Muscle of back (tissue), 13 donors: ENCODE measurements at places on chromosomes 12 and 14.

- peak; percentile 69 for DNase-seq
Measured at GRCh38 chr14:51873221-51873893, 12.9 kb downstream of the GNG2 start.

DNA sequence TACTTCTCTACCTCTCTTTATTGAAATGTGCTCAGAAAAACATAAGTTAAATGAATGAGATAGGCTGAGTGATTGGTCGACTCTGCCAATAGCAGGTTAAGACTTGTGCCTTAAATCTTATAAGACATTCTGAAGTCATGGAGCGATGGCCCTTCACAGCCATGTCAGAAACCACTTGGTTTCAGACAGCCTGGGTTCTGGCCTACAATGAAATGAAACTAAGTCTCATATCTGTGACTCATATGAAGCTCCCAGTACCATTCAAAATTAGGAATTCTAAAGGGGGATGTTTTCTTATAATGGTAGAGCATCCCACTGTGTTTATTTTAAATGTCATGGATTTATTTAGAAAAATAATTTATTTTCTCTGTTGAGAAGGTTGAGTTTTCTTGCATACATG lies 42.6 kb downstream of the PLXNC1 start:
- no peak for DNase-seq

GRCh38 chr12:51460519-51460918 lies 35.9 kb downstream of the SLC4A8 start:
- no peak for DNase-seq

DNA sequence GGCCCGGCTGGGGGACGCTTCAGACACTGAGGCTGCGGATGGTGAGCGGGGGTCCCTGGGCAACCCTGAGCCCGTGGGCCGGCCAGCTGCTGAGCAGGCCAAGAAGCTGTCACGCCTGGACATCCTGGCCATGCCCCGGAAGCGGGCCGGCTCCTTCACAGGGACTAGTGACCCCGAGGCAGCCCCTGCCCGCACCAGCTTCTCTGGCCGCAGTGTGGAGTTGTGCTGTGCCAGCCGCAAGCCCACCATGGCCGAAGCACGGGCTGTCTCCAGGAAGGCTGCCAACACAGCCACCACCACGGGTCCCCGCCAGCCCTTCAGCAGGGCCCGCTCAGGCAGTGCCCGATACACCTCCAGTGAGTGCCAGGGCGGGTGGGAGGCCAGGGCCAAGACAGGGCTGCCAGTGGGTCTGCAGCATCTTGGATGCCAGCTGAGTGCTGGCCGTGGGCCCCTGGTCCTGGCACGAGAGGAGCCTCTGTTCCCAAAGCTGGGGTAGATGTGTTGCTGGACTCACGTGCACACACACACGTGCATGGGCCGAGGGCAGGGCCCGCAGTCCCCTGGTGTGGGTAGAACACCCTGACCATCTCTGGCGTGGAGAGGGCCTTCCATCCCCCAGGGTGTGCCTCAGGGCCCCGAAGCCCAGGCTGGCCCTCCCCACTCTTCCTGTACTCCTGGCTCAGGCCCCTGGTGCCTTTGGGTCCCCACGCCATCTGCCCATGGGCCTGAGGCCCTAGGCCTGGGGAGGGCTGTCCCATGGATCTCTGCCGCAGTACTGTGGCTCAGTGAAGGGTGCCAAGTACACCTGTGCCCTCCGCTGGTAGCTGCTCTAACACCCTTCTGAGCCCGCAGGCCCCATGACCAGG lies 22.8 kb downstream of the CEP170B start:
- DNase-seq: no peak

- DNase-seq: no peak
Measured at GRCh38 chr12:72025524-72025923, 86.9 kb downstream of the TPH2 start.

GRCh38 chr12:57441846-57442427 lies 7.4 kb downstream of the INHBC start:
- DNase-seq: no peak

DNA sequence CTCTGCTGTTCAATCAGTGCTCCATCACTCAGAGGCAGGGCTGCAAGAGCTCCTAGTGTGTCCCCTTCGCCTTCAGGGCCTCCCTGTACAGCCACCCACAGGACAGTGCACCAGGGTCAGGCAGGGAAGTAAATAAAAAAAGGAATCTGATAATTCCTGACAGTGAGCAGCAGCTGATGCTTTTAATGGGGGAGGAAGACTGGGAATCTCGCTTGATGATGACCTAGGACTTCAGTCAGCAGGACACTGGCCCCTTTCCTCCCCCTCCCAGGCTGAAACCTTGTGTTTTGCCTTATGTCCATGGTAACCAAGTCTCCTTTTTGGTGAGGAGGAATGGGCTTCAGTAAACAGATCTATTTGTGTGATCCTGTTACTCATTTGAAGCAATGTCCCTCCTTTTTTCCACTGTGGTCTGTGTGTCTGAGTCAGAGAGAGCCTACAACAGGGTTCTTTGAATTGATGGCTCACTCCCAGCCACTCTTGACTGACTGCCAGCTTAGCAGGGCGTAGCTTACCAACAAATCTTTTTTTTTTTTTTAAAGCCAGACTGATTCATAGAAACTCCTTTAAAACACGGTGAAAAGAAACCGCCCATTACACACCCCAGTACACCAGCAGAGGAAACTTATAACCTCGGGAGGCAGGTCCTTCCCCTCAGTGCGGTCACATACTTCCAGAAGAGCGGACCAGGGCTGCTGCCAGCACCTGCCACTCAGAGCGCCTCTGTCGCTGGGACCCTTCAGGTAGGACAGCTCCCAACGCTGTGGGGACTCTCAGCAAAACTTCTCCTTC lies at the start of gene EMP1:
EMP1 (plus strand) TSS at position 597 of the 792 bp plus-strand sequence. CDS start 14,785 bp downstream, outside the sequence.
- DNase-seq: peak; percentile 99

- no peak for DNase-seq
Measured at GRCh38 chr12:53292426-53292825, 2.9 kb upstream of the PFDN5 start.

DNA sequence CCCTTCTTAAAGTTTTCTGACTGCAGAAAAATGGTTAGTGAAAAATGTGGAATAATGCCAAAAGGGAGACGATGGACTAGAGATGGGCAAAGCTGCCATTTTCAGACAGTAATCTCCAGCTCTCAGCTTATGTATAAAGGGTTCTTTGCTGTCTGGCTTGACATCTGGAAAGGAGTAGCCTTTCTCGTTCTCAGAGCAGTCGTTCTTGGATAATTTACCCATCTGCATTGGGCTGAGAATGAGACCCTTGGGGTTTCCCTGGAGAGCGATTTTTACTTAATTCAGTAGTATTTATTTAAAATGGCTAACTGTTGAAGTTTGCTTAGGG lies 1.2 kb downstream of the NUDT4 start:
- DNase-seq: peak; percentile 85

GRCh38 chr14:40870252-40870651 lies 736.4 kb upstream of the LRFN5 start:
- no peak for DNase-seq

- peak; percentile 69 for DNase-seq
Measured at GRCh38 chr12:121872546-121873215, 14.0 kb upstream of the HPD start.

- no peak for DNase-seq
Measured at GRCh38 chr14:75495882-75496281, 26.4 kb upstream of the BATF start.
